ENCODE measurements at places on chromosomes 1 and 21.

DNA sequence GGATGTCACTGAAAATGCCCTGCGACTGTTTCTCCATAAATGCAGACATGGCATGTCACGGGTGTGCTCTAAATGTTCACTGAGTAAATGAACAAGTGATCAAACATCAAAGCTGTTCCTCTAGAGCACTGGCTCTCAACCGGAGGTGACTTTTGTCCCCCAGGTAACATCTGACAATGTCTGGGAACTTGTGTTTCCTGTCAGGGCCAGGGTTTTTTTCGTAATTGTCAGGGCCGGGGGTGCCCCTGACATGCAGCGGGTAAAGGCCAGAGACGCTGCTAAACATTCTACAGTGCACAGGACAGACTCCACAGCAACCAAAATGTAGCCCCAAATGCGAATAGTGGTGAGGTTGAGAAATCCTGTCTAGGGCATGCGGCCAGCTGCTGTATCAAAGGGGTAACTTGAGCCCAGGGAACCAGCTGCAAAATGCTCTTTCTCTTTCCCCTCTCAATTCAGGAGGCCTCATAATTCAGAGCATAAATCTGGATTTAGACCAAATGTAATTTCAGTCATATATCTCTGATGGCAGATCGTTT is 2.0 kb downstream of the ALDH4A1 start:
- DNase-seq: no peak

- no peak for DNase-seq
These were observed 37.3 kb upstream of the ACTL8 start for GRCh38 chr1:17717594-17718535.

DNA sequence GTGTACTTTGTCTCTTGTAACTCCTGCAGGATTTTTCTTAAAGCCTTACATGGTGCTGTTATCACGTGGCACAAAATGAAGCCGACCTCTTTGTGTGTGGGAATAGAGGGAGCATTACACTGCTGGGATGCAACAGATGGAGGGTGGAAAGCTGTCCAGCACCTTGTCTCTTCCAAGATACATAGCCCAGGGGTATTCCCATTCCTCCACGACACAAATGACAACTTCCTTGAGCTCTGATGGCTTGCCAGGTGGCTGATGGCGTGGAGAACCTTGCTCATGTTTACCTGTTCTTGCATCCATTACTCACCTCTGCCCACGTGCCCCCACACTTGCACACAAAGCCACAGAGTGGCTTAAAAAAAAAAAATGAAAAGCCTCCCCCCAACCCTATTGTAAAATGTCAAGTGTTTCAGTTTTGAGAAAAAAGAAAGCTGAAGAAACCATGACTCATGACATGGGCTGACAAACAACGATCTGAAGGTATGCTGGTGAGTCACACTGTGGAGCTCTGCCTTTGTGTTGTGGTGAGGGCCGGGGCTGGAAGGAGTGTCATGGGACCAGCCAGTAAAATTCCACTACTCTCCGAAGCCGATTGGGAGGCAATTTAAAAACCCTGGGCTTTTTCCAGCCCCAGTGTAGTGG is 32.0 kb upstream of the ATP5PO start:
- peak; percentile 90 for DNase-seq

DNA sequence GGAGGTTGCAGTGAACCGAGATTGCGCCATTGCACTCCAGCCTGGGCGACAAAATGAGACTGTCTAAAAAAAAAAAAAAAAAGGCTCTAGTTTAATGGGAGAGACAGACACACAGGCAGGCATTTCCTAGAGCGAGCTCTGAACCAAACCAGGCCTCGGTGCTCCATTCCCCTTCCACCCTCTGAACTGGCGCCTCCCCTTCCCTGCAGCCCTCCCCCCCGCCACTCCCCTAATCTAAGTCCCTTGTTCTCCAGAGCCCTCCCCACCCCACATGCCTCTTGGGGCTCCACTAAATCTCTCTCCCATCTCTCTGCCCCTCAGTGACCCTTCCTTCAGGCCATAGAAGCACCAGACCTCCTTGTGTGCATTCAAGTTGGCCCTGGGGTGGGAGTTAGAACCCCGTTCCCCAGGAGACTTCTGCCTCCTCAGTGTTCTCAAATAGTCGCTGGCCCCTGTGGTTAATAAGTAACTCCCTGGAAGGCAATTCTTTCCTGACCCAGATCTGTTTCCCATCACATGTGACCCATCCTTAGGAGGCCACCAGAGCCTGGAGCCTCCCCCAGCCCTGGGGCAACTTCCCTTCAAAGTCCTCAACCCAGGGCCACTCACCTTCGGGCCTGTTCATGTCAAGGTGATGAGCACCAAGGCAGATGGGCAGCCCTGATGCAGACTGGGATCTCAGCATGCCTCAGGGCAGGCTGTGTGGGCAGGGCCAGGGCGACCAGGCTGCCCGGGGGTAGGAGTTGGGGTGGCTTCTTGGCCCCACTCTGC is 42.6 kb upstream of the EPB41 start:
- DNase-seq: no peak

- peak; percentile 61 for DNase-seq
These were observed 14.6 kb upstream of the MPZL1 start for GRCh38 chr1:167706931-167707877.

DNA sequence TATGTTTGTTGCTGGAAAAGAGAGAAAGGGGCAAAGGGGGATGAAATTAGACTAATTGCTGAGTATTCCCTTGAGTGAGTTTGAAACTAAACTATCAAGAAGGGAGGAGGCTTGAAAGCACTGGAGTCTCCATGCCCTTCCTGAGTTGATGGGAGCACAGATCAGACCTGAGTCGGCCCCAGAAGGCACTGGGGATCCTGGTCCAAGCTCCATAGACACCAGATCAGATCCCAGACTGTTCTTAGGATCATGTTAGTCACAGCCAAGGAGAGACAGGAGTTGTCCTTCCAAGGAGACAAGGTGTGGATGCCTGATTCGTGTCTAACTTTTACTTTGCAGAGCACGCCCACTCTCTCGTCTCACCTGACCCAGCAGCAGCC is 152.3 kb downstream of the NR5A2 start:
- DNase-seq: no peak

GRCh38 chr21:42398436-42399028 is 2.7 kb upstream of the TMPRSS3 start:
- no peak for DNase-seq

GRCh38 chr1:147745271-147745670 is 15.1 kb downstream of the GJA5 start:
- no peak for DNase-seq

- no peak for DNase-seq
These were observed 320.7 kb downstream of the AJAP1 start for GRCh38 chr1:4974981-4975685.

GRCh38 chr1:209241487-209241886 is 342.0 kb upstream of the CAMK1G start:
- no peak for DNase-seq

GRCh38 chr1:100585786-100586185 is 47.8 kb downstream of the GPR88 start:
- DNase-seq: no peak

DNA sequence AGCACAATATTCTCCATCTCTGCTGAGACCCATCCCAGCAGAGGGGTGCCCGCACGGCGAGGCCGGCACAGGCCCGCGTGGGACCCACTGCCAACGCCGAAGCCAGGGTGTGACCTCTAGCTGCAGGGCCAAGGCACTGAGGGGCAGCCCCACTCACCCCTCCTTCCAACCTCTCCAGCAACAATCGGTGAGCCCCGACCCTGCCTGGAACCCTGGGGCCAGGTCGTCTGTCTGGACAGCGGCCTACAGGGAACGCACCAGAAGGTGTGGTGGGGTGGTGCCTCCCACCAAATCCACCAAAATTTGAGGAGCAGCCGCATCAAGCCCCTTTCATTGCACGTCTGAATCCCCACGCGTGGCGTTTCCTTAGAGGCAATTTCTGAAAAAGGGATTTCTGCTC is 63.0 kb upstream of the ADARB1 start:
- DNase-seq: no peak

GRCh38 chr21:17730782-17731181 is 88.4 kb downstream of the C21orf91 start:
- no peak for DNase-seq

GRCh38 chr21:28635541-28635940 is 357.1 kb downstream of the LTN1 start:
- DNase-seq: no peak

GRCh38 chr1:58576325-58576726 is 726 bp downstream of the TACSTD2 start:
- DNase-seq: no peak

- DNase-seq: no peak
These were observed 71.2 kb downstream of the FGGY start for GRCh38 chr1:59368008-59368670.

DNA sequence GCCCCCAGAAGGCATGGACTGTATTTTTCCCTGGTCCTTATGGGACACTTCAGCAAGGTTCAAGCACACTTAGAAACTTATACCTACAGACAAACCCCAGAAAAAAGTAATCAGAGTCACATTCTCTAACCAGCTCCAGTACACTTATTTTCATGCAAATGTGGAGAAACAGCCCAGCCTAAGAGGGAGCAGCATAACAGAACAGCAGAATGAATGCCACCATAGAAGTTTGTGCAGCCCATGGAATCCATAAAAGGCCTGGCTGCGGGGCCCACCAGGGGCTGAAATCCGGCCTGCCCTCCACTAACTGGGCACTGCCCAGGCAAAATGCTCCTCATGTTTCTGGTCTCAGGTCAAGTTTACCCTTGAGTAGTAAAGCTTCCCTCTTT is 60.4 kb upstream of the ATP1A1 start:
- DNase-seq: no peak

DNA sequence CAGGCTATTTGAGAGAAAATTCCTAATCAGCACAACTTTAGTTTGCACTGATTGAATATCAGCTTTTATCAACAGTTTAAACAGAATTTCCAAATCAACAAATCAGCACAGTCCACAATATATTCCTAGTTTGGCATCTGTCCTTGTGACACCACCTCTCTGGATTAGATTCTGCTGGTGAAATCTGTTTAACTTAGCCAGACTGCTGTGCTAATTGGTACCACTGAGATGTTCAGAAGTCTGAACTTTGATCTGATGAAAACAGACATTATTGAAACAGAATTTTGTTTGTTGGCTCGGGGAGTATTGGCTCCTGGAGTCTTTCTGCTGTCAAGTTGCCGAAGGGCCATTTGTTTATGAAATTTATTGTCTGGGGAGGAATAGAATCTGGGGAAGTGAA is 17.0 kb upstream of the NGF start:
- no peak for DNase-seq

DNA sequence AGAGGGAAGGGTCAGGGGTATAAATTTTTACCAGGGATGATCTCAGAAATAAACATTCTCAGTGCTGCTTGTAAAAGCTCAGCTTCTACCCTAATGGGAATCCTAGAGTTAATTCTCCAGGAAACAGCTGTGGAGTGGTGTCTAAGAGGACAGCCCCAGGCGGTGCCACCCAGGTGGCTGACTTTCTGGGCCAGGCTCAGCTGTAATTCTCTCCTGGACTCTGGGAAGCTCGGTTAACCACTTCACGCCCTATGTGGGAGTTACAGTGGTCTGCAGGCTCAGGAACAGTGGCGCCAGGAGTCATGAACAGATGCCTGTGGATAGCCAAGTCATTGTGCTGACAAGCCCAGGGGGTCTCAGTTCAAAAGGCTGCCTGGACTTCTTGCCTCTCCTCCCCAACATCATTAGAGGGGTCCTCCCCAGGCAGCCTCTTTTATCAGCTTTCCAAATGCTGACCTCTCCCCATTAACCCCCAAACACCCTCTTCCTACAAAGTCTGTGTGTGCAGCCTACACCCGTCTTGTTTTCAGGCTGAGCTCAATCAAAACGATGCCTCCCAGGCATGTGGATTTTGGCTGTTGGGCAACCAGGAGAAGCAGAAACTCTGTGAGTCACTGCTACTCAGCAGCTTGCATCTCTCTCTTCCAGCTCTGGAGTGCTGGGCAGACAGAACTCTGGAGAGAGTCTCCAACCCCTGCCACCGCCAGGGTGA is 1.2 kb downstream of the HHIPL2 start:
- no peak for DNase-seq

GRCh38 chr1:31815752-31816500 is at the start of gene SPOCD1:
Gene SPOCD1, minus strand, starts transcription at chr1:31816022. Its CDS starts 689 bp downstream, at chr1:31815333.
- peak; percentile 76 for DNase-seq

DNA sequence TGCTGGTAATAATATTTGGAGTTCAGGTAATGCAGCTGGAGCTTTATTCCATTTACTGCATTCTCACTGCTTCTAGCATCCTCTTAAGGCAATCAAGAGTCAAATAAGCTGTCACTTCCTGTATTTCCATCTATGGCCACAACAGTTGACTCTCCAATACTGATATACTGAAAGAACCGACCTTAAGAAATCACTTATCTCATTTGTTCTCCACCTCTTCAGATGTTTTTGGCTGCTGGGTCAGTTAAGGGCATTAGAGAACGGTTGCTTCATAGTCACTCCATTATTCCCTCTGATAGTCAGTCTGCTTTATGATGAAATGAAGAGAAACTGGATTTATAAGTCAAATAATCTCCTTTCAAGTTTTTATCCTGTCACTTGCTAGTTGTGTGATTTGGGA is 14.2 kb upstream of the RGS4 start:
- no peak for DNase-seq

GRCh38 chr1:31679676-31680230 is 24.1 kb downstream of the COL16A1 start:
- no peak for DNase-seq

- no peak for DNase-seq
These were observed 132.5 kb upstream of the SYT6 start for GRCh38 chr1:114286179-114286578.

- DNase-seq: no peak
These were observed 33.9 kb downstream of the ETS2 start for GRCh38 chr21:38839328-38840286.

DNA sequence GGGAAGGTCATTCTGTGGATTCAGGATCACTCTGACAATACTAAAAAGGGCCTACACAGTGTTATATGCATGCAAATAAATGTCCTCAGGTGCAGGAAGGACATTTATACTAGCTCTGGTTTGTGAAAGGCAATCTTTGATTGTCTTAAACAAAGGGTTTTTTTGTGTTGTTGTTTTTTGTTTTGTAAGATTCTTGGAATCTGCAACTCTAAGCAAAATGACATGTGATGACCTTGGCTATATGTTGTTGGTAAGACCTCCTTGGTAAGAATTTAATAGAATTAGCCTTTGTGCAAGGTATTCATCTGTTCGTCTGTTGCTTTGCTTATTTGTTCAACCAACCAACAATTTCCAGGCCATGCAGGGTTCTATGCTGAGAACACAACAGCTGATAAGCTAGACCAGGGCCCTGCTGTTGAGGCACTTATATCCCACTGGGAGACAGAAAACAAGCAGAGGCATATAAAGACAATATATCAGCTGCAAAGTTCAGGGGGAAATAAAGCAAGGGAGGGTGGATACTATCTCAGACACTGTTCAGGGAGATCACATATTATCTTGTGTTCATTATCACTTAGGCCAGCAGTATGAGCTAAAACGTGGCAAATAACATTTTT is 60.3 kb downstream of the FH start:
- no peak for DNase-seq

DNA sequence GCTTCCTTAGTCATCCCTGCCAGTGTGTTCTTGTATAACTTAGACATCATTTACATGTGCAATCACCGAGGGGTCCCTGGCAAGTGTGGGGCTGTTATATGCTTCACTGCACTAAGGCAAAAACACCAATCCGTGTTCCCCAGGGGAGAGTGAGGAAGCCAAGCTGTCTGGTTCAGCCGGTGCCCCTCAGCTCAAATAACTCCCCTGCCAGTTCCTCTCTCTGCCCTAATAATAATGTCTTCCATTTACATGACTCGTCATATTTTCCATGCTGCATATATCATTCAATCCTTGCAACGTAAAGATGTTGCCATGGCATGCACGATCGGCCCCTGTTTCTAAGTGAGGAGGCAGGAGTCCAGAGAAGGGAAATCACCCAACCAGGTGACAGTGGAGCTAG is 24.4 kb upstream of the NDC1 start:
- DNase-seq: no peak

Measured in GM12865 (cell line).